ENCODE measurements at places on chromosomes 1 and 21. TPM values are rescaled to one million over a fixed set of nuclear protein-coding genes. Genes with fewer than 3 reads are reported as not detected.

The KCNK1 gene
- 31.4 TPM for polyA plus RNA-seq

The CELSR2 gene
- 109 TPM for polyA plus RNA-seq

The FGR gene
- polyA plus RNA-seq = 2.7 TPM

The ARMH1 gene
- polyA plus RNA-seq = 5.2 TPM

The HENMT1 gene
- polyA plus RNA-seq = 16.3 TPM

The ECM1 gene
- polyA plus RNA-seq = 7.3 TPM
